ENCODE measurements at places on chromosomes 13 and 19.
A peak's percentile ranks its signal among the peaks of the same experiment; 100 is the strongest.

- DNase-seq = peak; percentile 94
Measured at GRCh38 chr19:12913011-12913561, 6.0 kb downstream of the SYCE2 start.

DNA sequence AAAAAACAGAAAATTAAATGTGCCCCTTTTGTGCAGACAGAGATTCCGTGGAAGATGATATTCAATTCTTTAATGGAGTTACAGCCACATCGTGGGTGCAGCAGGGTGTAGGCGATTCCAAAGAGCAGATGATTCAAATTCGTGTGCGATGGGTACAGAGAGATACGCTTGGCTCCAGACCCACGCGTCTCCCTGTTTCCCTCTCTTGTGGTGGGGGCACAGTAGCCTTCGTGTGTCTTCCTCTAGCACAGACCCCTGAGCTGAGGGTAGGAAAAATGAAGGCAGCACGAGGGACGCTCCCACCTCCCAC, 4.8 kb downstream of the TSPAN16 start:
- DNase-seq = no peak

GRCh38 chr19:54609356-54609791, 15.9 kb downstream of the LILRA1 start:
- DNase-seq = no peak

DNA sequence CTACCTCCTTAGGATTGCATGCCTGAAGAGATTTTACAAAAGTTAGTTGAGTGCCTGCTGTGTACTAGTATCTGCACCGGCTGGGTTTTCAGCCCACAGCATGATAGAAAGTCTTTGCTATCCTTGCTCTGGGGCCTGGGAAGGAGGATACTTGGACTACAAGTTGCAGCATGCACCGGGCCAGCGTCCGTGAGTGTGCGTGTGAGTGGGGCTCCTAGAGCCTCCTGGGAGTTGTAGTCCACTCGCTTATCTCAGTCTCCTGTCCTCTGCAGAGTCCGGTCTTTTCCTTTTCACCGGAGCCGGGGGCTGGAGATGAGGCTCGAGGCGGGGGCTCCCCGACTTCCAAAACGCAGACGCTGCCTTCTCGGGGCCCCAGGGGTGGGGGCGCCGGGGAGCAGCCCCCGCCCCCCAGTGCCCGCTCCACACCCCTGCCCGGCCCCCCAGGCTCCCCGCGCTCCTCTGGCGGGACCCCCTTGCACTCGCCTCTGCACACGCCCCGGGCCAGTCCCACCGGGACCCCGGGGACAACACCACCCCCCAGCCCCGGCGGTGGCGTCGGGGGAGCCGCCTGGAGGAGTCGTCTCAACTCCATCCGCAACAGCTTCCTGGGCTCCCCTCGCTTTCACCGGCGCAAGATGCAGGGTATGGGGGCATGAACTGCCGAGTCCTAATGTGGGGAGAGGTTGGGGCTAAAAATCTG, 20.6 kb downstream of the BRSK1 start:
- no peak for DNase-seq

- peak; percentile 6 for DNase-seq
Measured at GRCh38 chr13:59099182-59099974, 1064.3 kb downstream of the DIAPH3 start.

DNA sequence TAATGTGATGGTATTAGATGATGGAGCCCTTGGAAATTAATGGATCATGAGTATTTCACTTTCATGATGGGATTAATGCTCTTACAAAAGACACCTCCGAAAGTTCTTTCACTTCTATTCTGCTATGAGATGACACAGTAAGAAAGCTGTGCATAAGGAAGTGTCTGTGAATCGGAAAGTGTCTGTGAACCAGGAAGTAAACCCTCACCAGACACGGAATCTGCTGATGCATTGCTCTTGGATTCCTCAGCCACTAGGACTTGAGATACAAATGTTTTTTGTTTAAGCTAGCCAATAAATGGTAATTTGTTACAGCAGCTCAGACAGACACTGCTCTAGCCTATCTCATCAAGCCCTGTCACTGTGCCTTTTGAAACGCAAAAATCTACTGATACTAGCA, 440.4 kb upstream of the PRR20A start:
- no peak for DNase-seq

DNA sequence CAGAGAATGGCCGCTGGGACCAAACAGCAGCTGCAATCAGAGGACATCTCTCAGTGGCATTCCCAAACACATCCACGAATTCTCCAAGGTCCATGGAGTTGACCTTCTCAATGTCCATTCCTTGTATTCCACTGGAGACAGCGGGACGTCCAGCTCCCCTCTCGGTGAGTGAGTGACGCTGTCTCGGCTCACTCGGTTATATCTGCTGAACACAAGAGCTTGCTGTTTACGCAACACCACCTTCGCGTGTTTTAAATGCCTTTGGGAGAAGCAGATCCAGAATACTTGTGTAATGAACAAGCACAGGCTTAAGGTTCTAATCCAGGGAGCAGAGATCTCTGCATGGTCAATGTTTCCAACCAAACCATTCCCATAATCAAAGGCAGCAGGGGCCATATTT, at the start of gene URAD:
Gene URAD (minus strand): TSS at position 174 of the 400 bp plus-strand sequence. CDS start 56 bp downstream, at position 118.
- no peak for DNase-seq

GRCh38 chr13:30675717-30676116, 58.0 kb downstream of the USPL1 start:
- DNase-seq = no peak

DNA sequence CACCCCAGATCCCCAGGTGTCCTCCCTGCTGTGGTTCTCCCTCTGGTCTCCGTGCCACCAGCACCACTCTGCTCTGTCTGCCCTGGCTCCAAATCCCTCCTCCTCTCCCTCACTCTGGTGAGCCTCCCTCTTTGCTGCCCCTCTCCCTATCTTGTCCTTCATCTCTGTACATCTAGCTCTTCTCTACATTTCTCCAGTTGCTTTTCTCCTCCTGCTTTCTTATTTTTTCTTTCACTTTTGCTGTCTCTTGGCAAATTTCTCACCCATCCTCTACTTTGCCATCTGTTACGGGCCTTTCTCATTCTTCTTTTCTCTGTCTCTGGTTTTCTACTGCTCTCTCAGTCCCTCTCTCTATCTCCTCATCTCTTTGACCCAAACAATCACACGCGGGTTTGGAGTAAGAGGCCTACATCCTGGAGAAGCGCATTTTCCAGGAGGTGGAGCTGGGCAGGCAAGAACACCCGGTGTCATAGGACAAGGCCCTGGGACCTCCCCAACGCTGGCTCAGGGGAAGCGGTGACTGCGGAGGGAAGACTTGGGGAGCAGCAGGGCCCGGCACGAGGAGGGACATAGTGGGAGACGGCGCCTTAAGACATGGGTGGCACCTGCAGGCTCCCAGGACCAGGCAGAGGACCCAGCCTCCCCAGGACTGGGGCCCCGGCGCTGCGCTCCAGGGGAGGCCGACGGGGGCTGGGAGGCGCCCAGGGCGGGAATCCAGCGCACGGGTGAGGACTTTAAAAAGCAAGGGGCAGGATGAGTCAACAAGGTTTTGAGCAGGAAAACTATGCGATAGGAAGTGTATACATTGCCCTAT, 9.9 kb downstream of the ZNF611 start:
- DNase-seq = no peak

GRCh38 chr13:107035186-107035585, 467.2 kb upstream of the ARGLU1 start:
- no peak for DNase-seq

DNA sequence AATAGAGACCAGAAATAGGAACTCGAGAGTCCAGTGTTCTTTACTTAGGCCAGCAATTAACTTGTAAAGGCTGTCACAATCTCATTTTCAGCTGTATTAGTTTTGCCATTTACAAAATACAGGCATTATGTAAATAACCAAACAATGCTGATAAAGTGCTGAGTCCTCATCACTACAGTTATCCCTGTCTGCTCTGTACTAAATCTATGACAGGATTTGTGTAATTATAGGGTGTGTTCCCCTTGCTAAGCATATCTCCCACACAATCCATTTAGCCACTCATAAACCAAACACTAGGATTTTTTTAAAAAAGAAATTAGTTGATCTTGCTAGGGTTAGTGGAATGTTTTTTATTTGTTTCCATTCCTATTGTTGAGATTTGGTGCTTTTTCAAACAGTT, 23.2 kb downstream of the PDX1 start:
- DNase-seq = no peak

GRCh38 chr13:112124141-112124540, 57.2 kb downstream of the SOX1 start:
- peak; percentile 51 for DNase-seq

DNA sequence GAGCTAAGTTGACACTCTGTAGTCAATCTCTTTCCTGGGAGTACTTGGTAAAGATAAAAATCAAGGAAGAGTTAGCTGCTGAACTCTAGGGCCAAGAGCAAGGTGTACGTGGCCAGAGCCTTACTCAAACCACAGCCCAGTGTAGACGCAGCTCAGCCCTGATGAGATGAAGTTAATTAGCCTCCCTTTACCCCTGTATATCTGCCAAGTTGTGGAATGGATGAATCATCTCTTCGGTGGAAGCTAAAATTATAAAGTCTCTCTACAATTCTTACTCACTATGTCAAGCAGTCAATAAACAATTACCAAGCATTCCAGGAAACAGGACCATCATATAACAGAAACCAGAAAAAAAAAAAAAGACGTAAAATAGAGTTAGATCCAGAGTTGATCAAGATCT, 146.9 kb upstream of the UFM1 start:
- DNase-seq = no peak

GRCh38 chr13:33318744-33319143, 33.2 kb upstream of the STARD13 start:
- DNase-seq = no peak

GRCh38 chr19:5964816-5965565, 12.9 kb downstream of the RANBP3 start:
- DNase-seq = no peak

GRCh38 chr19:44608391-44608821, 5.0 kb upstream of the IGSF23 start:
- DNase-seq = no peak

- DNase-seq = no peak
Measured at GRCh38 chr19:49073514-49074378, 1.2 kb upstream of the KCNA7 start.

GRCh38 chr19:5911366-5911765, 2.7 kb upstream of the CAPS start:
- peak; percentile 50 for DNase-seq

DNA sequence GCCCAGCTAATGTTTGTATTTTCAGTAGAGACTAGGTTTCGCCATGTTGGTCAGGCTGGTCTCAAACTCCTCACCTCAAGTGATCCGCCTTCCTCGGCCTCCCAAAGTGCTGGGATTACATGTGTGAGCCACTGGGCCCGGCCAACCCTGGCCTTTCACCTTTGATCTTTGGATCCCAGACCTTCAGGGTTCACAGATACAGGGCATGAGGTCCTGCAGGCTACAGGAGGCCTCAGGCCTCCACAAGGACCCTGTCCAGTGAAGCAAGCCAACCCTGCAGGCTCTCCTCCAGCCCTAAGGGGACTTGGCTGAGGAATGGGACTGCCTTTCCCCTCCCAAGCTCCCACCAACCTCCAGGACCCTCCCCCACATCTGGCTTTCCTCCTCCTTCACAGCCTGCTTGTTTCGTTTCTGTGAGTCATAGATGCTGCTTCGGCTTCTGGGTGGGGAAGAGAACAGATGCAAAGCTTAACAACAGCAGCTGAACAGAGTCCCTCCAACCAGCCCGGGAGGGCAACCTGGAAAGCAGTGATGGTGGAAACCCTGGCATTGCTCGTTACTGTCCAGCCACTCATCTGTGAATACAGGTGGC, 11.8 kb downstream of the ARHGEF18 start:
- DNase-seq = no peak

DNA sequence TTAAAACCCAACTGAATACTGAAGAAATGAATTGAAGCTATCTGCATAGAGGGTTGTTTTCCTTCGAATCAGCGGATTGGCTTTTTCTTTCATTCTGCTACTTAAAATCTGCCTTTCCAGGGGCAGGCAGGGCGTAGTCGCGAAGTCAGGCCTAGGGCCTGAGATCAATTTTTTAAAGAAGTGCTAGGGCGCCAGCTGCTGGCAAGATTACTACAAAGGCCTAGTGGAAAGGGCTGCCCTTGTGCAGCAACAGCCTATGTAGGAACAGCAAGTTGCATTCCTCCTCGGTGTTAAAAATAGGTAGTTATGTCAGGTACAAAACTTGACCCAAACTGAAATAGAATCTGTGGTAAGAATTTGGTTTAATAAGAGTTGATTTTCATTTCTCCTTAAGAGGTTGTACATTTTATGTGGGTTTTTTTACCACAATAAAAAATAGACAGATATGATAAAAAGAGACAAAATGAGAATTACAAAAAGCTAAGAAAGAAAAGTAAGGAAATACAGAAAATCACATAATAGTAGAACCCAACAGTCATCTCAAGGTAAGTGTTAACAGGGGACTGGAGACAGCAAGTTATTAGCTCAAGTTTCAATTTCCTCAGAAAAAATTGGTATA, 9.5 kb upstream of the URAD start:
- peak; percentile 72 for DNase-seq

- DNase-seq = no peak
Measured at GRCh38 chr13:112819816-112820215, 130.0 kb downstream of the ATP11A start.

DNA sequence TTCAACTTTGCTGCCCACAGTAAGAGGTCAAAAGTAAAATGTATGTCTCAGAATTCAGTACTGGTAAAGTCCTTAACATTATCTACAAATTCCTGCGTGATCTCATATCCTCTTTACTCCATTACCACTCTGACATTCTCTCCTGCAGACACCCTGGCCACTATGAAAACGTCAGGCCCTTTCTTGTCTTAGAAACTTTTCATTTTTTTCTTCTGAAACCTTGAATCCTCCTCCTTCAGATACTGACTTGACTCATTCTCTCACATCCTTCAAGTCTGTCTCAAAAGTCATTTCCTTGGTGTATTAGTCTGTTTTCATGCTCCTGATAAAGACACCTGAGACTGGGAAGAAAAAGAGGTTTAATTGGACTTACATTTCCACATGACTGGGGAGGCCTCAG, 262.3 kb downstream of the POU4F1 start:
- DNase-seq = no peak

DNA sequence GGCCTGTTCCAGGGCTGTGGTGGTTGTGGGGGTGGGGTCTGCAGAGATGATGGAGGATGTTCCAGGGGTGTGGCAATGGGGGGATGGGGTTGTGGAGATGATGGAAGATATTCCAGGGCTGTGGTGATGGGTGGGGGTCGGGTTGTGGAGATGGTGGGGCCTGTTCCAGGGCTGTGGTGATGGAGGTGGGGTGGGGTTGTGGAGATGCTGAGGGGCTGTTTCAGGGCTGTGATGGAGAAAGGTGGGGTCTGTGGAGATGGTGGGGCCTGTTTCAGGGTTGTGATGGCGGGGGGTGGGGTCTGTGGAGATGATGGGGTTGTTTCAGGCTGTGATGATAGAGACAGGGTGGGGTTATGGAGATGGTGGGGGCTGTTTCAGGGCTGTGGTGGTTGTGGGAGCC, 62.0 kb downstream of the TEX29 start:
- no peak for DNase-seq

- no peak for DNase-seq
Measured at GRCh38 chr13:73833325-73834070, 300.7 kb downstream of the KLF12 start.

DNA sequence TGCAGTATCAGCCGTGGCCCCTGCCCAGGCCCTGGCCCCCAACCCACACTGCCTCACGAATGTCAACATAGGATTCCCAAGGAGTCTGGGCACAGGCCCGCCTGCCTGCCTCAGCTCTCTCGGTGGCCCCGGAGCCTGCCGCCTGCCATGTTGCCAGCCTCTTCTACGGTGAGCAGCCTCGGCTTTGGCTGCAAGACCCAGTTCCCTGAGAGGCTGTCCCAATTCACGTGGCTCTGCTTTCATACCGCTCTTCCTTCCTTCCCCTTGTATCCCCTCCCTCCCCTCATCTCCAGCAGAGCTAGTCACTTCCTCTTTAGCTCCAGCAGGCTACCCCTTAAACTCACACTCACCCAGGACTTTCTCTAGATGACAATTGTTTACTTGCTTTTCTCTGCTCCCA, 42.7 kb downstream of the SERP2 start:
- DNase-seq = no peak
